ENCODE measurements at places on chromosomes 5 and 9. TPM values are rescaled to one million over a fixed set of nuclear protein-coding genes. Genes with fewer than 3 reads are reported as not detected.

GRCh38 chr5:42600441-42600840 lies 156.2 kb upstream of the CCDC152 start:
- H3K4me1 ChIP-seq: no peaks in the 10 kb centered on the region
- H3K36me3 ChIP-seq: no peaks in the 10 kb centered on the region
- no peak overlapping the region for H3K4me3 ChIP-seq
- no peak overlapping the region for H3K27ac ChIP-seq

Gene WHRN
- polyA plus RNA-seq: 0.16 TPM

Gene ECM2
- polyA plus RNA-seq: 2.3 TPM

DNA sequence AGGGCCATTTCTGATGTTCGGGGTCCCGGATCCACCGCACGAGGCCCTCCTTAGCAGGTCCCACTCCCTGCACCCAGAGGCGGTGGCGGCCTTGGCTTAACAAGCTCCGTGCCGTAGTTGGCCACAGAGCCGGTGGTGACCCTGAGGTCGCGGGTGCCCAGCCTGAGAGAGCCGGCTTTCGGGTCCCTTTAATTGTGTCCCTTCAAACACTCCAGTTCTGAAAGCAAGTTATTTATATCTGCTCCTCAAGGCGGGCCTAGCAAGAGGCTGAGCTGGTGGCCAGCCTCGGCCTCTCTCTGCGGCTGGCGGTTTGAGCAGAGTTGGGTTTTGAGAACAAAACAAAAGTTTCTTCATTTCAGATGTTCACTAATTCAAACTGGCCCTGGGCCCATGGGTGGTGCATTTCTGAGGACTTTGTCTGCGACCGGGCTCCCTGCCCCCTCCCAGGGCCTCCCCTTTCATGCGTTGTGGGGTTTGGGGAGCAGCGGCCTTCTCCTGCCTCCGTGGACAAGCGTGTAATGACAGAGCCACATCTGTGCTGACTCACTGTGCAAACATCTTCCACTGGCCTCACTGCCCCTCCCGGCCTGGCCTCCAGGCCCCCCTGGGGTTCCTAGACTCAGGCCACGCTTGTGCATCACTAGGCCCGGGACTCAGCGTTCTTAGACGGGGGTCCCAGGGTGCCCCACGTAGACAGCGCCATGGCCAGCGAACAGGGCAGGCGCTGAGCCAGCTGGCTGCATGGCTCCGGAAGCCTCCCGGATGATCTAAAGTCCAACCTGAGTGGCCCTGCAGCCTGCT lies 49.4 kb upstream of the COL5A1 start:
- H3K4me3 ChIP-seq: no peak overlapping the region
- peak overlapping the region; percentile 78 for H3K27ac ChIP-seq

Measured in fibroblast of lung (primary cell).